Calu3 (cell line): ENCODE measurements at places on chromosomes 12 and 14. TPM values are rescaled to one million over a fixed set of nuclear protein-coding genes. Genes with fewer than 3 reads are reported as not detected.
A peak's percentile ranks its signal among the peaks of the same experiment; 100 is the strongest.

The SOX5 gene
- not detected in 2 replicates for total RNA-seq

GRCh38 chr14:48970943-48971342 is 615.2 kb downstream of the RPS29 start:
- no peaks in the 10 kb centered on the region for H3K4me1 ChIP-seq
- no peaks in the 10 kb centered on the region for H3K27me3 ChIP-seq
- H3K36me3 ChIP-seq: no peaks in the 10 kb centered on the region
- no peak overlapping the region for H3K4me3 ChIP-seq

DNA sequence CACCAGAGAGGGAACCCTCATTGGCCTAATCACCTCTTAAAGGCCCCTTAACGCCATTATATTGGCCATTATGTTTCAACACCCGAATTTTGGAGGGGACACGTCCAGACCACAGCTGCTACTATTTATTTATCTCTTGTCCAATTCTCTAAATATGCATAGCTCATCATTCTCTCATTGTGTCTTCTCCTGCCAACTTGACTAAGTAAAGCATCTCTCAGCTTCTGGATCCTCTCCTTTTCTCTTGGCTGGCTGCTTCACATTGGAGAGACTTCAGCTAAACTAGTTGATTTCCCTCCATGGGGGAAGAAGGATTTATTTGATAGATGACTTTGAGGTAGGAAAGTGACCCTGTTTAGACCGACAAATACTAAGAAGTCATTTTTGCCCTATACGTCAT is 120.4 kb upstream of the KRR1 start:
- DNase-seq: no peak
- H3K4me3 ChIP-seq: no peak overlapping the region
- no peaks in the 10 kb centered on the region for H3K27me3 ChIP-seq
- H3K27ac ChIP-seq: no peak overlapping the region

DNA sequence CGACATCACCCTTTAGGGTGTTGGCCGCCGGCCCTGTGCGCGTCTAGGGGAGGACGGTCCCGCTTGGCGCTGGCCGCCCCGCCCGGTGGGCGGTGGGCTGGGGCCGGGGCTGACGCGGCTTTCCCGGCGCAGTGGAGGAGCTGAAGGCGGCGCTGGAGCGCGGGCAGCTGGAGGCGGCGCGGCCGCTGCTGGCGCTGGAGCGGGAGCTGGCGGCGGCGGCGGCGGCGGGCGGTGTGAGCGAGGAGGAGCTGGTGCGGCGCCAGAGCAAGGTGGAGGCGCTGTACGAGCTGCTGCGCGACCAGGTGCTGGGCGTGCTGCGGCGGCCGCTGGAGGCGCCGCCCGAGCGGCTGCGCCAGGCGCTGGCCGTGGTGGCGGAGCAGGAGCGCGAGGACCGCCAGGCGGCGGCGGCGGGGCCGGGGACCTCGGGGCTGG is 3.6 kb downstream of the TNFAIP2 start:
- H3K4me1 ChIP-seq: peaks cover 46% of the 10 kb centered on the region
- DNase-seq: no peak
- no peaks in the 10 kb centered on the region for H3K27me3 ChIP-seq
- H3K27ac ChIP-seq: no peak overlapping the region
- H3K36me3 ChIP-seq: peaks cover 55% of the 10 kb centered on the region

- no peak overlapping the region for H3K4me3 ChIP-seq
- DNase-seq: no peak
- H3K27me3 ChIP-seq: no peaks in the 10 kb centered on the region
- H3K36me3 ChIP-seq: no peaks in the 10 kb centered on the region
Measured at GRCh38 chr14:85063747-85064146, 466.2 kb upstream of the FLRT2 start.

DNA sequence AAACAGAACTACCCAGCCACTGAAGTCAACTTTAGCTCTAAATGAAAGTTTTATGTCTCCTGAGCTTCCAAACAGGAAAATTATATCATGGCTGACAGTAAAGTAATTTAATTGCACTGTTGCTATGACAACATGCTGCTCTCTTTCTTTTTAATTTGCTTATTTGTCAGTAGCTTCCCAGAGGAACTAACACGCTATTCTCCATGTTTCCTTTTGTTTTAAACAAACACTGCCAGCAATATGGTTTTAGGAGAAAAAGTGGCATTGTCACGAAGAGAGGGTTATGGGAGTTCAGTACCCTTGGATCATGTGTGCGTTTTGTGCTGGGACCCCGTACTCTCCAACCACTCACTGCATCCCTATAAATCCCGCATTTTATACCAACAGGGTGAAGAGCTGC is 1.9 kb downstream of the FOXN3 start:
- H3K4me3 ChIP-seq: peak overlapping the region; percentile 85
- H3K4me1 ChIP-seq: peaks cover 7% of the 10 kb centered on the region
- no peak overlapping the region for H3K27ac ChIP-seq

GRCh38 chr12:7100239-7100638 is 8.0 kb upstream of the C1R start:
- no peak overlapping the region for H3K27ac ChIP-seq
- no peaks in the 10 kb centered on the region for H3K4me1 ChIP-seq
- no peak overlapping the region for H3K4me3 ChIP-seq
- no peak for DNase-seq
- H3K27me3 ChIP-seq: no peaks in the 10 kb centered on the region

The DEPDC4 gene
- 1.9 and 3.7 TPM in 2 replicates for total RNA-seq

DNA sequence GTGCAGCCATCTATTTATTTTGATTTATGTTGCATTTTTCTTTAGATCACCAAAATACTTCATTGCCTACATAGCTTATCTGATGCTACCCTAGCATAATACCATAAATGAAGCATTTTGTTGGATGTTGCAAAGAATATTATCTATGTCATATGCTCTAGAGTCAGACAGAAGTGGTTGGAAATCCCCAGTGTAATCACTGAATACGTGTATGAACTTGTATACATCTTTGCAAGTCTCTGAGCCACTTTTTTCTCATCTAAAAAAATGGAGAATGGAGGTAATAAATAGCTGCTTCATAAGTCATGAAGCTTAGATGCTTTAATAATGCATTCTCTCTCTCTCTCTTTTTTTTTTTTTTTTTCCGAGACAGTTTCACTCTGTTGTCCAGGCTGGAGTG is 18.5 kb downstream of the EVL start:
- no peak overlapping the region for H3K27ac ChIP-seq
- DNase-seq: no peak
- H3K4me1 ChIP-seq: no peaks in the 10 kb centered on the region
- H3K36me3 ChIP-seq: no peaks in the 10 kb centered on the region

DNA sequence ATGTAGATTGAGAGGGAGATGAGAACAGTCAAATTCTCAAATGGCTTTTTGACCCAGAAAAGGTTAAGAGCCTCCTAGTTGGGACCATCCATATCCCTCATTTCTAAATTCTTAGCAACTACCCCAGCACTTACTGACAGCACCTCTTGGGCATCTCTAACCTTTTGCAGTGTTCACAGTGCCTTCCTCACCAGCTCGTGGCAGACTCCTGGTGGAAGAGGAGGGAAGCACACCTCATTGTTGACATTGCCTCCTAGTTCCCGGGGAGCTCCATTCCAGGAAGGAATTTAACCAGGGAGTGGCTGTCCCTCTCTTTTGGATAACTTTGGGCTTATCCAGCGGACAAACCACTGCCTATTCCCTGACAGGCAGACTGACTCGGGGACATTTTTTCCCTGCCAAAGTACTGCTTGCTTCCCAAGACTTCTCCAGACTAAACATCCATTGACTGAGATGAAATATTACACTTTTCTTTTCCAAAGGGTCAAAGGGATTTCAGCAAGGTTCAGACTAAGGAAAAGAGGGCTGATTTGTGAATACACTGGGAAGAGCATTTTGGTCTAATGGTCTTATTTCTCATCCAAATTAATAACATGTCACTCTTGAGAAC is 9.0 kb upstream of the OR6J1 start:
- no peaks in the 10 kb centered on the region for H3K36me3 ChIP-seq
- no peak overlapping the region for H3K4me3 ChIP-seq
- peaks cover 27% of the 10 kb centered on the region for H3K4me1 ChIP-seq
- DNase-seq: peak; percentile 80
- no peak overlapping the region for H3K27ac ChIP-seq

GRCh38 chr14:80084196-80084595 is 127.1 kb downstream of the DIO2 start:
- no peak overlapping the region for H3K4me3 ChIP-seq
- no peaks in the 10 kb centered on the region for H3K27me3 ChIP-seq
- H3K36me3 ChIP-seq: no peaks in the 10 kb centered on the region

- H3K4me1 ChIP-seq: peaks cover 13% of the 10 kb centered on the region
- H3K27ac ChIP-seq: peak overlapping the region; percentile 97
- H3K4me3 ChIP-seq: peak overlapping the region; percentile 84
- peak; percentile 75 for DNase-seq
- no peaks in the 10 kb centered on the region for H3K27me3 ChIP-seq
- peaks cover 52% of the 10 kb centered on the region for H3K36me3 ChIP-seq
Measured at GRCh38 chr12:11648514-11649412, 711 bp upstream of the ETV6 start.

DNA sequence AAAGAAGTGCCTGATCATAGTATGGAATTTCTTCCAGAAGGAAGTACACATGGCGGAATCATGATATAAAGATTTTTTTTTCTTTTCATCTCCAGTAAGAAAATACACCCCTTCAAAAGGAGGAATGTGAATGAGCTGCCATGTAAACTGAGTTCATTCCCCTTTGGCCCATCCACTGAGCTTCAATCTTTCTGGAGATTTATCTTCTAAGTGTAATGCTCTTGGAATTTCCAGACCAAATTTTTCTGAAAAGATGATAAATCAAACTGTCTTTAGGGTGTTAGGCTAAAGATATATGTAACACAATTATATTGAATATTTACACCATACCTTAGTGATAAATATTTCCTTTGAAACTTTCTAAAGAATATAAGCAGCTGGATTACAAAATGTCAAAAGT is 5.2 kb downstream of the DCN start:
- H3K27me3 ChIP-seq: no peaks in the 10 kb centered on the region
- no peak overlapping the region for H3K4me3 ChIP-seq
- no peaks in the 10 kb centered on the region for H3K4me1 ChIP-seq

GRCh38 chr12:122102331-122102730 is 23.8 kb downstream of the MLXIP start:
- DNase-seq: no peak
- peaks cover 52% of the 10 kb centered on the region for H3K4me1 ChIP-seq
- no peak overlapping the region for H3K27ac ChIP-seq
- H3K4me3 ChIP-seq: no peak overlapping the region

The TDRD9 gene
- not detected in 2 replicates for total RNA-seq

The ATP5F1B gene
- 822 and 875 TPM in 2 replicates for total RNA-seq

DNA sequence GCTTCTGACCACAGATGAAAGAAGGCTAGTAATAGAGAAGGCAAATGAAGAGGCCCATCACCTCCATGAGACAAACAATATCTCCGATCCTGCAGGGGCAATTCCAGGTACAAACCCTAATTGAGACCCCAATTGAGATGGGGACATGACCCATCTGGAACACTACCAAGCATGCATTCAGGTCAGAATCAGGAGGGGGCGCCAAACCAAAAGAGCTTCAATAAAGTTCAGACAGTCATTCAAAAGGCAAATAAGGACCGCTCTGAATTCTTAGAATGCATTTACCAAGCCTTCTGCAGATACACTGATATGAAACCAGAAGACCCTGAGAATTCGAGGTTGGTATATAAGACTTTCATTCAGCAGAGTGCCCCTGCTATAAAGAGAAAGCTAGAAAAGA is 10.2 kb upstream of the EDDM3B start:
- H3K4me1 ChIP-seq: peaks cover 21% of the 10 kb centered on the region
- DNase-seq: no peak
- no peak overlapping the region for H3K27ac ChIP-seq
- H3K27me3 ChIP-seq: no peaks in the 10 kb centered on the region
- H3K36me3 ChIP-seq: no peaks in the 10 kb centered on the region
- H3K4me3 ChIP-seq: no peak overlapping the region

- DNase-seq: no peak
- H3K4me3 ChIP-seq: no peak overlapping the region
- no peaks in the 10 kb centered on the region for H3K4me1 ChIP-seq
- H3K36me3 ChIP-seq: no peaks in the 10 kb centered on the region
- no peak overlapping the region for H3K27ac ChIP-seq
Measured at GRCh38 chr12:3743803-3744202, 9.1 kb downstream of the CRACR2A start.

DNA sequence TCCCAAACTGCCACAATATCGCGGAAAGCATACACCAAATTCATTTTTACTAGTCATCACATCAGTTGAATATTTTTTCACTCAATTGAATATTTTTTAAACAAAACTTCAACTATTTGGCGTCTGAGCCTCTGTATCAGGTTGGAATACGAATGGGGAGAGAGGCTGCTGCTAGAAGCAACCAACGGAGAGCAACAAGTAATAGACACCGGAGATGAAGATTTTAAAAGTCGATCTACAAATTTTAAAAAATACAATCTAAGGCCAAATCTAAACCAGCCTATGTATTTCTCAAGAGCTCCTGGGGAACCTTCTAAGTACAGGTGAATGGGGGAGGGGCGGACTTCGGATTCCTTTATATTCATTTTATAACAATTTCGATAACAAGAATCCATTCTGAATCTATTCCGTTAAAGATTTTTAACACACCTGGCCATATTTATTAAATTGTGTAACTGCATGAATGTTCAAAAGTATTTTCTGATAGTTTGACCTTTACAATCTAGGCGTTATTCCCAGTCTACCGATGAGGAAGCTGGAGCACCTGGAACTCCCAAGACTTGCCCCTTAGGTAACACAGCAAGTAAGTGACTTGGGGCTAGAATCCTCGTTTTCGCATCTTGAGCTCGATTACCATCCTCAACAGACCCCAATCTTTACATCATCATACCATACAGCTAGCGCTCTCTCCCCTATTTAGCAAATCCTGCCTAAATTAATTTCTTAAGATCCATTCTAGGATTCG is 1.2 kb downstream of the GNPNAT1 start:
- H3K4me1 ChIP-seq: peaks cover 6% of the 10 kb centered on the region
- peak overlapping the region; percentile 88 for H3K4me3 ChIP-seq
- DNase-seq: peak; percentile 16
- peaks cover 26% of the 10 kb centered on the region for H3K36me3 ChIP-seq
- H3K27me3 ChIP-seq: no peaks in the 10 kb centered on the region

GRCh38 chr12:93007544-93007943 is 78.4 kb upstream of the EEA1 start:
- no peaks in the 10 kb centered on the region for H3K4me1 ChIP-seq
- no peak for DNase-seq
- no peak overlapping the region for H3K4me3 ChIP-seq
- H3K36me3 ChIP-seq: no peaks in the 10 kb centered on the region
- H3K27ac ChIP-seq: no peak overlapping the region

The TAS2R50 gene
- 1.8 TPM in 2 replicates for total RNA-seq

The GPRC5D gene
- total RNA-seq: not detected in 2 replicates
